ENCODE measurements at places on chromosomes 7 and 10.

DNA sequence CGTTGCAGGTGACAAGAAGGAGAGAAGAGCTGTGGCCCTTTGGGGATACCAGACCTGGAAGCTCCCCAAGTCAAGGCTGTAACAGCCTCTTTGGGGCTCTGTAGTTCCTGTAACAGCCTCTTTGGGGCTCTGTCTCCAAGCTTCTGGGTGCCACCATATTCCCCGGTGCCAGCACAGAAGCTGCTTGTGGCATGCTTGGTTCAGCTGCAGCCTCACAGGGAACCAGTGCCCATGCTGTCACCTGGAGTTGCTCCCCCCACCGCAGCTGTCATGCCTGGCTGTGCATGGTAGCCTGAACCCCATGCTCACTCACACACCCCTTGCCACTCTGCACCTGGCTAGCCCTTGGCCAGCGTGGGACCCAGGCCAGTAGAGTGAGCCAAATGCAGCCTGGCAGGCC, 109.1 kb downstream of the ELAPOR2 start:
- DNase-seq: no peak

GRCh38 chr7:158313931-158314330, 273.7 kb downstream of the PTPRN2 start:
- no peak for DNase-seq

DNA sequence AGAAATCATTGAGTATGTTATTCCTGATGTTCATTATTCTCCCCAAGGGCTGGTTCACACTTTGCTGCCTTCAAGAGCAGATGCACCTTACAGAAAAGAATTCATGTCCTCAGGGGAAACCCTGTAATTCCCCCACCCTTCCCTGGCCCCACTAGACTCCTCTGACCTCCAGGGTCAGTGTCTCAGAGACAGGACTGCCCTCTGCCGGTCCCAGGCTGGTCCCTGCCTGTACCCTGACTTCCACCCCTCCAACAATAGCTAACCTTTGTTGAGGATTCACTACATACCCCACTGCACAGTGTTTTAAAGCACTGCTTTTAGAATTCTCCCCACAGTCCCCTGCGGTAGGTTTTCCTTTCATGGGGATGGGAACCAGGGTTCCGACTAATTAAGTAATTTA, 4.4 kb upstream of the SEPHS1 start:
- DNase-seq: no peak

- DNase-seq: no peak
These were observed 979.1 kb upstream of the POT1 start for GRCh38 chr7:125908711-125909110.

DNA sequence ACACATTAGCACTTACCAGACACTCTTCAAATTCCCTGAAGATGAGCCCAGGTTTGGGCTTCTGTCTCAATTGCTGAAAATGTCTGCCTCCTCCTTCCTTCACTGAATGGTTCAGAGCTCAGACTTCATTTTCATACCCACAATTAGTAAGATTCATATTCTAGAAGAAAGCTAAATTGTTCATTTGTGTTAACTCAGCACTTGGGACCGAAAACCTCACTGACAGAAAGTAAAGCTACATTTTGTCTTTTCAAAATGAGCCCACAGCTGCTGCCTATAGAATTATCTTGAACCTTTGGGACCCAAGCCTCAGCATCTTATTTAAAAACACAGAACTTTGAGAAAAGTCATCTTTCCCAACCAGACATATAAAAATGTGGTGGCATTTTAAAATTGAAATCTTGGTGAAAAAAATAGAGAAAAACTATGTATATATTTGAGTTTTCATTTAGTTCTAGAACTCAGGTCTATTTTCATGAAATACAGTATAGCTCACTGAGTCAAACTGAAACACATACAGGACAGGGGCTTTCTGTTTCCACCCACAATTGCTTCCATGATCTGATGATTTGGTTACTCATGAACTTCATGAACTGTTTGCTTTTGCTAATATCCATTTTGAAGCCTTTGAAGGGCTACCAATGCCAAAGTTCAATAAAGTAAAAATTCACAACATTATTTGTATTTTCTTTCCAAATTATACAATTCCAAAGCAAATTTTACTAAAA, 119.1 kb upstream of the PFKP start:
- no peak for DNase-seq

- no peak for DNase-seq
These were observed 21.3 kb upstream of the VAX1 start for GRCh38 chr10:117159390-117159789.

DNA sequence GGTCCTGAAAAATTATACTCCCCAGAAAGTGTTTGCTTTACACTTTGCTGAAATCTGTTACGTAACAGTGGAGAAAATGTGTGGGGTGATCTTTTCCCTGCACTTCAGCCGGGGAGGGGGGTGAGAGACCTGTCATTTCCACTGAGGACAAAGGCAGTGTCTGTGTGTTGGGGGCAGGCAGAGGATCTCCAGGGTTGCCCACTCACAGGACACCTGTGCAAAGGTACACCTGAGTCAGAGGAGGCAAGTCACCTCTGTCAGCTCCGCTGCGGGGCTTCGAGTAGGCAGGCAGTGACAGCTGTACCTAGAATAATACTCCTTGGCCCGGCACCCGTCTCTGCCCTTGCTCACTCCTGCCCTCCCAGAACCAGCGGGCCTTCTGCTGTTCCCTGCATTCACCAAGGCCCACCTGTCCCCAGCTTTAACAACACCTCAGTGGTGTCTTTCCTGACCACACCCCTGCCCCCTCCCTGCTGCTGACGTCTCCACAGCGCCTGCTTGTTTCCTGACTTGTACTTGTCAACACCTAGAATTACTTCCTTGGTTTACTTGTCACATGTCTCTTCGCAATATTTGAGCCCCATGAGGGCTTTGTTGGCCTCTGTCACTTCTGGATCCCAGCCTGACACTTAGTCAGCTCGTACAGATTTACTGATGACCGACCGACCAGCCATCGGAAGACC, 159.2 kb downstream of the NEURL1 start:
- no peak for DNase-seq

GRCh38 chr7:158300427-158300826, 287.2 kb downstream of the PTPRN2 start:
- DNase-seq: no peak

DNA sequence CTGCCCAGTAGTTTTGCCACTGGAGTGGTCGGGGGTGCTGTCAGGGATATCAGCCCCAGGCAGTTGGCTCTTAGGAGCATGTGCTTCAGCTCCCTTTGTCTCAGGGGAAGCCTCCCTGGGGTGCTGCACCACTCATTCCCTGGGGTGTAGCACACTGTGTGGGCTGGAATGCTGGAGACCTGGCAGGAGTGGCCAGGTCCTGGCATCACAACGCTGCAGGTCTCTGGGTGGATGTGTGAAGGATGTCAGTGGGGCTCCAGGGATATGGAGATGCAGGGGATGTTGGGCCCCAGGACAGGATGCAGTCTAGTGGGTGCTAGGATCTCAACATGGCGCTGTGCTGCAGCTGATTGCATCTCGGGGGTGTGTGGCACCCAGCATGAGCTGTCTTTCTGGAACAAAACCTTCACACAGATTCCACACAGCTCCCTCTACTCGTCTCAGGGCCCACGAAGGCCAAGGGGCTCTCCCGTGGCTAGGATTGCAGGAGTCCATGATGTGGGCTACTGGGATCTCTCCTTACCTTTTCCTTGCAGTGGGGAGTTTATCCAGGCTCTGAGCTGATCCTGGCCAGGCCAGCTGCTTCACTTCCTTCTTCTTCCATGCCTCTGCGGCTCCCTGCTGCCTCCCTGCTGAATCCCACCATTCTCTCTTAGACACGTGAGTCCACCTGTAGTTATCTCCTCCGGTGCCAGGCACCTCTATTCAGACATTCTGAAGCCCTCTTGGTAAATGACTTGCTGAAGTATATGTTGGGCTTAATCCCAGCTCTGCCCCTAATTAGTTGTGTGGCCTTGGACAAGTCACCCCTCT, 295.1 kb downstream of the RPS24 start:
- no peak for DNase-seq

GRCh38 chr10:89738551-89739209, 37.3 kb downstream of the KIF20B start:
- no peak for DNase-seq

- no peak for DNase-seq
These were observed 25.3 kb upstream of the PWWP2B start for GRCh38 chr10:132371641-132372081.

- DNase-seq: no peak
These were observed 17.8 kb upstream of the ZKSCAN1 start for GRCh38 chr7:99997545-99998137.

GRCh38 chr7:40571796-40572195, 437.0 kb downstream of the SUGCT start:
- DNase-seq: no peak

- no peak for DNase-seq
These were observed 1.3 kb downstream of the IMMP2L start for GRCh38 chr7:111560773-111561653.

- no peak for DNase-seq
These were observed 113.2 kb upstream of the INHBA start for GRCh38 chr7:41816111-41816510.

GRCh38 chr7:119999738-120000475, 273.1 kb upstream of the KCND2 start:
- no peak for DNase-seq

GRCh38 chr10:113261161-113261560, 291.7 kb upstream of the HABP2 start:
- DNase-seq: peak; percentile 46

DNA sequence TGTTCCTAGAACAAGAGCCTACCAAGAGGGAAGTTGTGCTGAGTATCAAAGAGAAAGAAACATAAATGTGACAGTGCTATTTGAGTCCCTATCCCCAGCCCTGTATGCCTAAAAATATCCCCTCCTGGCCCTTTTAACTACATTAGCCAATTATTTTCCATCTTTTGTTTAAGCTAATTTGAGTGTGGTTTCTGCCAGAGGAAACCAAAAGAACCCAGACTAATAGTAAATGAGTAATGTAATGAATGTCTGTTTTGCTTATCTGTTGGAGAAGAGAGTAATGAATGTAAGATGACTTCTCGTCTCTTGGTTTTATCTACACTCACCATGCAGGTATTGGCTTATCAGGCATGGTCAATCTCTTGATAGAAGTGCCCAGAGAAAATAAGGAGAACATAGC, 134.4 kb upstream of the CDK1 start:
- no peak for DNase-seq
